Right cardiac atrium (tissue), 5 donors: ENCODE measurements at places on chromosomes 11 and 22.

GRCh38 chr22:46638601-46639431 is 18.6 kb downstream of the GRAMD4 start:
- peak; percentile 77 for DNase-seq

GRCh38 chr11:125429174-125429707 is 66.8 kb downstream of the FEZ1 start:
- DNase-seq: peak; percentile 83

DNA sequence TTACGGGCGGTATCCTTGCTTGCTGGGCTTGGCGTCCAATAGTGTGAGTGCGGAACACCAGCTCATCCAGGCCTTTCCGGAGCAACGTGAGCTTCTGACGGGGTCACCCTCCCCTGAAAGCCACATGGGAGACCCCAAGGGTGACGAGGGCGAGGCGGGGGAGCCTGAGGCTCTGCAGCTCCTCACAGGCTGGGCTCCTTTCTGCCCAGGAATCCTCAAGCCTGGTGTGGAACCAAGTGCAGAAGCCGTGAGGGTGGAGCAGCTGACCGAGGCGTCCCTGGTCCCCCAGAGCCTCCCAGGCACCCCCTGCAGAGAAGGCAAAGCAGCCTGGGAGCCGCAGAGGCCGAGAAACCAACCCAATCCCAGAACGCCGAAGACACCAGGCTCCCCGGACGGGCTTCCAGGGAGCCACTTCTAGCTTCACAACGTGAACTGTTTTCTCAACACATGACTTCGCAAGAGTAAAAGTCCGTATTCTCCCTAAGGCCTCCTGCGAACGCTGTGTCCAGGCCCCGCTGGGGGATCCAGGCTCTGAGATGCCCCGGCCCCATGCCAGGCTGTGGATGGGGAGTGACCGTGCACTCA is 530.3 kb downstream of the BRD1 start:
- no peak for DNase-seq

DNA sequence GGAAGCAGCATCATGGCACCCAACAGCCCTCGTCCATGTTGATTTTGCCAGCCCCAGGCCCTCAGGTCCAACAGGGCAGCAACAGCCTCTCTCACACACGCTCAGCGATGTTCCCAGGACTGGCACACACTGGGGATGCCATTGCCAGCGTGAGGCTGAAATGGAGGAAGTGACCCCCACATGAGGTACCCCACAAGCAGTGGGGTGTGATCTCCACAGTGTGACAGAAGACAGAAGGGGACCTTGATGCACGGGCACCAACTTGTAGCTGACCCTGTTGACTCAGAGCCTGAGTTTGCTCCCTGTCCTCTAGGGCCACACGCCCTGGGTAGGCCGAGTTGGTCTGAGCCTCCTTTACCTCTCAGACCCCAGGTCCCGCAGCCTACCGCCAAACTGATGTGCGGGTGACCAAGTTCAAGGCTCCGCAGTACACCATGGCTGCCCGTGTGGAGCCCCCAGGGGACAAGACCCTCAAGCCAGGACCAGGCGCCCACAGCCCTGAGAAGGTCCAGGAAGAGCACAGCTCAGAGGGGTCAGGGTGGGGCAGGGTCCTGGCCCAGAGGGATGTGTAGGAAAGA is 6.2 kb downstream of the SCGB1C1 start:
- no peak for DNase-seq

DNA sequence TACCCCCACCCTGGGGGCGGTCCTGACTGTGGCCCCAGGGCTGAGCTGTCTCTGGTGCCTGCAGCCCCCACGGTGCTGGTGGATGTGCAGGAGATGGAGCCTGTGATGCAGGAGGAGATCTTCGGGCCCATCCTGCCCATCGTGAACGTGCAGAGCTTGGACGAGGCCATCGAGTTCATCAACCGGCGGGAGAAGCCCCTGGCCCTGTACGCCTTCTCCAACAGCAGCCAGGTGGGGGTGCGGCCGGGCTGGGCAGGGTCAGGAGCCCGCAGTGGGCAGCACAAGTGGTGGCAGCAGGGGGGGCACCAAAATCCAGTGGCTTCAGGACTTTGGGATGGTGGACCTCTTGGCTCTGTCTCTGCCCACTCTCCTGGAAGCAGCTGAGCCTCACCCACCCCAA is 8.0 kb upstream of the NDUFS8 start:
- no peak for DNase-seq

DNA sequence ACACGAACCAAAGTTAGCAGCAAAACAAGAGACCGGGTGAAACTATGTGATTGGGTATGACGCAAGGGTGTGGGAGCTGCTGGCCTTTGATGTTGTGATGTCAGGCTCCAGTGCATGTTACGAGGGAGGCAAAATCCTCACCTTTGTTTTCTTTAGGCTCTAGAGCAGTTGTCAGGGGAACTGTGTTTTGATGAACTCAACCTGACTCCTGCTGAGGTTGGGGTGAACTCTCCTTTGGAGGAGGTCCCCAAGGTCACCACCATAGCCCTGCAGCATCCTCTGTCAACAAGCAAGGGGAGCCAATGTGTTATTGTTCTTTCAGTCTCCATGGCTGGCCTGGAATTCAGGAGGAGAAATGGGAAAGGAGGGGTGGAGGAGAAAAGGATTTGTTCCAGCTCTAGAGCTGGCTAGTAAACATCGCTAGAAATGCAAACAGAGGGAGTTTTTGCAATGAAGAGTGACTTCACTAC is 33.8 kb downstream of the RASSF10 start:
- DNase-seq: no peak

DNA sequence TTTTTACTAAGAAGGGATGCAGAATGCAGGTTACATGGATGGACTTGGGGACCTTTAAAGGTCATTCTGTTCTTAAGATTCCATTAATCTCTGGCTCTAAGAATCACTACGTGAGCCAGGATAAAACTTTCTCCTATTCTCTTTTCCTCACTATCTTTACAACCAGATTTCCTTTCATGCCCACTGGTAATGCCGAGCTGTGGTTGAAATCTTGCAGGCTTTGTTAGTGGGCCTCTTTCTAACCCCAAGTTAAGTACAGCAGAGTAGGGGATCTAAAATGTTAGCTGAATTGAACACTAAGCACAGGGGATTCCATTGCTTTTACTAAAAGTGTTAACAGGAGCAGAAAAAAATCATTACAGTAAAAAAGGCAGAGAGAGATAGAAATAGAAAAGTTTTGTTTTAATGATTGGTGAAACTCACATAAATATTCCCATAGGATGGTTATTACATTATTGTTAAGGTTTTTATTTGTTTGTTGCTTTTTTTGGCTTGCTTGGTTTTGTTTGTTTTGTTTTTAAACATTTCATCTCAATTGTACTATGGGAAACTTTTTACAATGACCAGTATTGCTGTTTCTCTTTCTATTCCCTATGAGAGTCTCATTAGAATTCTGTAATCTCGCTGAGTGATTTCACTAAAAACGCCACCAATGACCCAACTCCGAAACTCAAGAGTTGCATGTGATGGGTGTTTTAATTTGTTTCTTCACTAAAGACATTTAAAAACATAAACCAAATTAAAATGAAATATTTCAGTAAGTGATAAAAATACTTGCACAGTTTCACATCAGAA is 54.1 kb upstream of the HTATIP2 start:
- DNase-seq: no peak

- no peak for DNase-seq
These were observed 21.3 kb downstream of the TRIM44 start for GRCh38 chr11:35683728-35684339.
